Thoracic aorta (tissue), 2 donors: ENCODE measurements at places on chromosomes 11 and 22.

DNA sequence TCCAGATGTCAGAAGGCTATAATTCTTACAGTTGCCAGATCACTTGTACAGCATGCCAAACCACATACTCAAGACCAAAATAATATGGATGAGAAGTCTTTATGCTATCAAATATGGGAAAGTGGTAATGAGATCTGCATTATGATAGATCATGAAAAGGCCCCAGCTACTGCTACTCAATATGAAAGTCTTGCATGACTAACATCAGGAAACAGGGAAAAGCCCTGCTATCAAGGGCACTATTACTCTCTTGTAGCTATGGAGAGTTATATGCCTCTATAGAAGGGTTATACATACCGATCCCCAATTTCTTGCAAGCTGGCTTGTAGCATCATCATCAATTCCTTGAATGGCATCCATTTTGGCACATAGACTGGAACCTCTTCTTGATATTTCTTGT is 30.2 kb upstream of the TMPRSS5 start:
- DNase-seq: no peak

DNA sequence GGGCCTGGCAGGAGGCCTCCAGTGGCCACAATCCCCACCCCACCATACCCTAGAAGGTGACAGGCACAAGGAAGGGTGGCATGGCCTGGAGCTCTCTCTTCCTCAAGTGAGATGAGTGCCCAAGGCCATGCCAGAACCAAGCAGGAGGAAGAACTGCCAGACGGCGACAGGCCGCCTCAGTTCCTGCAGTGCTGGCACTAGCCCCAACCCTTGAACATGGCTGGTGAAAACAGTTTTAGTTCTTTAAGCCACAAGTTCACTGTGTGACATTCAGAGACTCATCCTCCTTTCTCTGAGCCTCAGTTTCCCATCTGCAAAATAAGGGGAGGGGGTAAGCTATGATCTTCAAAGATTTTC is 9.8 kb downstream of the CHRDL2 start:
- no peak for DNase-seq

GRCh38 chr11:109728056-109728455 is 306.1 kb downstream of the C11orf87 start:
- DNase-seq: no peak

DNA sequence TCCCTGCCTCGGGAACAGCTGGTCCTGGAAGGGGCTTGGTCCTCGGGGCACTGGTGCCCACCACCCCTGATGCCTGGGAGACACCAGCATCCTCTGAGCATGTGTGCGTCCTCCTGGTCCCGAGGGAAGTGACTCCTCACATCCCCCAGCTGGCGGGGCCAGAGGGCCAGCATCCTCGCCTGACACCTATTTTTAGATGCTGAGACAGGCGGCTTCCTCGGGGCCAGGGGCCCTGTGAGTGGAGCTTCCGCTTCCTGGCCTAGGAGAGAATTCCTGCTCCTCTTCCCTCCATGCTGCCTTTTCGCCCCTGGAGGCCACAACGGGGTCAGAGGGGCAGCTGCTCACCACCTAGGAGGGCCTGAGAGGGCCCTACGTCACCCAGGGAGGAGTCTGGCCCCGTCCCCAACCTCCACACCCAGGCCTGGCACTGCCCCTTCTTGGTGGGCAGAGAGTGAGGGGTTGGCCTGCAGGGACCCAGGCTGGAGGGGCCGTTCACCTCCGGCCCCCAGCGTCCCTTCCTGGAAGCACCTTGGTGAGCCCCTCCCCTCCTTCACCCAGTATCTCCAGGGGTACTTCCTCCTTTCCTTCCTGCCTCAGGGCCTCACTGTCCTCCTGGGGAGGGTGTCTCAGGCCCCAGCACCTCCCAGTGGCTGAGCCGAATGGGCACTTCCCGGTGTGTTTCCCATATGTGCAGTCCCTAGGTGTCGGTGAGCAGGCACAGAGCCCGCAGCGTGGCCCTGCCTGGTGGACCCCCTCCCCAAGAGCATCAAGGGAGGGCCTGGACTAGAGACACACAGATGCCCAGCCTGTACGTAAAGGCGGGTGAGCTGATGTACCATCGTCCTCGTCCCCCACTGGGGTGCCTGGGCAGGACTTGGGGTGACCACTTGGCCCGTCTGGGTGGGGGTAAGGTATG is 6.1 kb downstream of the CD81 start:
- DNase-seq: no peak

DNA sequence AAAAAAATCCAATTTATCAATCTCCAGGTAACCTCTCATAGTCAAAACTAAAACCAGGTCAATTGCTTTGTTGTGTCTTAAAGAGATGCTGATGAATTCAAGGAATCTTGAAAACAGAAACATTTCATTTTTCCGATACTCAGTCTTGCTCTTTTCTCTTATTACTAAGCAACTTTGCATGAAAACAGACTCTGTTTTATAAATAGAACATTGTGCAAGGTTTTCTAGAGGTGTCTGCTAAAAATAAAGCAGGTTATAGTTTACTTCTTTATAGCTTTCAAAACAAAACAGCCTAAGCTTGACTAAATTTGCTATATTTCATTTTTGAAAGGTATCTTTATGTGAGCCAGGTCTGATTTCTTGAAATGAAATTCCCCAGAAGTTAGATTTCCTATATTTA is 109.3 kb downstream of the ARL14EP start:
- DNase-seq: no peak

- no peak for DNase-seq
Measured at GRCh38 chr11:107157809-107158187, 139.5 kb upstream of the GUCY1A2 start.

DNA sequence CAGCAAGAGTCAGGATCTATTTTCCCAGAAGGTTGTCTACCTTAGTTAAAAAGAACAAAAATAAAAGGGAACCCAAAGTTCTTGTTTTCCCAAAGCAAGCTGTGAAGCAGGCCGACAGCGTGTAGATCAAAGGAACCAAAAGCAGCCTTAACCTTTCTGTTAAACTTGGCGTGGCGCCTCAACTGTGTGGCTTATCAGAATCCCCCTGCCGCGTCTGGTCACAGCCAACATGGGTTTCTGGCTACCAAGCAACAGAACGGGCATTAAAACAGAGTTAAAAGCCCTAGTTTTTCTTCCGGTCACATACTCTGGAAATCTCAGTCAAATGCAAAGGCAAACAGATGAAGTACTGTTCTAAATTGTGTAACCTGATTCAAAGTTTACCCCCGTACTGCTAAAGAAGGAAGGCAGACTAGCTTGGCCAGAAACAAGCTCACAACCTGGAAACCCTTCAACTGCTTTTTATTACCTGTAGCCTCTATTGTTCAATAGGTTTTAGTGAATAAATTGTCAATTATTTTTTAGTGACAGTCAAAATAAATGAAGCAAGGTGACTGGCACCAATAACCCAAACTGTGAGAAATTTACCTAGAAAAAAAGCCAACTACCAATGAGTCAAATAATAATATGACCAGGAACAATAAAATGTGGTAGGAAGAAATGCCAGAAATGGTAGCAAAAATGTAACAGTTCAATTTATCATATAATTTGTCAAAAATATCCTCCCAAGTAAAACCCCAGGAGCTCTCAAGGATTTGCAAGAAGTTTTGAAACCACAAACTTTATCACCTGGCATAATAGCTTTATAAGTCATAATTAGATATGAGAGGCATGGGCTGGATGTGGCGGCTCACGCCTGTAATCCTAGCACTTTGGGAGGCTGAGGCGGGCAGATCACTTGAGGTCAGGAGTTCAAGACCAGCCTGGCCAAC is 21.4 kb downstream of the CHKA start:
- no peak for DNase-seq

DNA sequence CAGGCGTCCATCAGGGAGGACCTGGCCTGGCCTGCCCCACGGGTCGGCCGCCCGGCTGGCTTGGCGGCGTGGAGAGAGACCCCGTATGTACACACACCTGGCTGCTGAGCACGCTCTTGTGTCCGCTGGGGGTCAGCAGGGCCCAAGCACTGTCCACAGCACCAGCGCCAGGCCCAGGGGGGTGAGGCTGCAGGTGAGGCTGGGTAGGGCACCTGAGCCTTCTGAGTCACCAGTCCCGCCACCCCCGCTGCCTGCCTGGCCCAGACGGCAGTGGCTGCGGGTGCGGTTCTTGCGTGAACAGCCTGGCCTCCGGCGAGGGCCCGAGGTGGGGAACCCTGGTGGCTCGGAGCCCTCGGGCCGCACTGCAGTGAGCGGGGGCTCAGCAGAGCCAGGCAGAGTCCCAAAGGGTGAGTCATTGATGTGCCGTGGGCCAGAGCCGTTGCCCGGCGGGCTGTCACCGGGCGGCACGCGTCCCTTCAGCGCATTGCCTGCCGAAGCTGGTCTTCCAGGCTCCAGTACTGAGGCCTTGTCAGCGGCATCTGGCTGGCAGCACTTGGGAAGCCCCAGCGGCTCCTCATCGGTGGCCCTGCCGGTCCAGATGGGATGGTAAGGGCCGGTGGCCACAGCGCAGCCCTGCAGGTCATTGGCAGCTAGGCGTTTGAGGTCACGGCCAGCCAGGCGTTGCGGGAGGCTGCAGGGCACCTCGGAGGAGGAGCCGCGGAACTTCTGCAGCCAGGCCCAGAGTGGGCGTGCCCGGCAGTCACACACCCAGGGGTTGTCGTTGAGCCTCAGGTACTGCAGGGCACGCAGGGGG is 26.3 kb downstream of the RTN4R start:
- no peak for DNase-seq

- no peak for DNase-seq
Measured at GRCh38 chr22:50220603-50221409, 20.0 kb downstream of the SELENOO start.

DNA sequence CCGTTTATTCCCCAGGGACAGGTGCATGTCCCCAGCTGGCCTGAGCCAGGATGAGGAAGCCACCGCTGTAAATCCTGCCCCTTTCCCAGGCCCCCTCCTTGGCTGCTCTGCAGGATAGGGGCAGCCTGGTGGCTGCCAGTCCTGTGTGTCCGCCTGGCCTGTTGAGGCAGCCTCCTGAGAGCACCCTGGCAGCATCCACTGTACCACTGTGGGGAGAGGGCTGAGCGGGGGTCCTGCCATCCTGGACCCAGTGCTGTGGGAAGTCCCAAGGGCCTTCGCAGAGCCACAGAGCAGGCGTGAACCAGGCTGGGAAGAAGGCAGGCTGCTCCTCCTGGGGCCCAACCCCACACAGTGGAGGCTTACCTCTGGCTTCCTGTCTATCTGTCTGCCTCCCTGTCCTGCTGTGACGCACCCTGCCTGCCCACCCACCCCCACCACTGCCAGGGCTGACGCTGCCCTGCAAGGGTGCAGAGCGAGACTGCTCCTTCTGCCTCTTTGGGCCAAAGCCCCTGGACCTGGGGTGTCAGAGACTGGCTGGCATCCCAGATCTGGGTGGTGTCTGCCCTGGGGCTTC is 8.4 kb downstream of the KCTD17 start:
- no peak for DNase-seq

DNA sequence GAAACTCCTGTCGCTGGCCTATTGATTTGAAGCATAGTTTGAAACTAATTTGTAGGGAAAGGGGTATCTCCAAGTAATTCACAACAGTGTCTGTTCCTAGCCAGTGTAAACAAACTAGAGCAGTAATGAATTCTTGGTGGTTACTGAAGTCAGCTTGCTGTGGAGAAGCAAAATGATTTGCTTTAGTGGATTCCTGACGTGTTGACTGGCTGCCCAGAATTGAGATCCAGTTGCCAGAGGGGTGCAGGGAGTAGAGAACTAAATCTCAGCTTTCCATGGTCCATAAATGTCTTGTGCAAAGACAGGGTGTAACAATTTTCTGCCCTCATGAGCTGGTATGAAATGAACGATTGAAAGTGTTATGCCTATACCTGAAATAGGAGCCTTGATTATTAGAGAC is 382.5 kb upstream of the KIRREL3 start:
- DNase-seq: no peak

GRCh38 chr22:44988671-44989070 is 21.1 kb downstream of the PHF21B start:
- no peak for DNase-seq

- DNase-seq: no peak
Measured at GRCh38 chr11:67484847-67485311, 2.1 kb downstream of the AIP start.

GRCh38 chr11:67267188-67268080 is 1.2 kb downstream of the GRK2 start:
- DNase-seq: no peak

GRCh38 chr11:112632866-112633505 is 328.2 kb upstream of the NCAM1 start:
- no peak for DNase-seq

- DNase-seq: no peak
Measured at GRCh38 chr11:115279813-115280761, 224.1 kb downstream of the CADM1 start.

DNA sequence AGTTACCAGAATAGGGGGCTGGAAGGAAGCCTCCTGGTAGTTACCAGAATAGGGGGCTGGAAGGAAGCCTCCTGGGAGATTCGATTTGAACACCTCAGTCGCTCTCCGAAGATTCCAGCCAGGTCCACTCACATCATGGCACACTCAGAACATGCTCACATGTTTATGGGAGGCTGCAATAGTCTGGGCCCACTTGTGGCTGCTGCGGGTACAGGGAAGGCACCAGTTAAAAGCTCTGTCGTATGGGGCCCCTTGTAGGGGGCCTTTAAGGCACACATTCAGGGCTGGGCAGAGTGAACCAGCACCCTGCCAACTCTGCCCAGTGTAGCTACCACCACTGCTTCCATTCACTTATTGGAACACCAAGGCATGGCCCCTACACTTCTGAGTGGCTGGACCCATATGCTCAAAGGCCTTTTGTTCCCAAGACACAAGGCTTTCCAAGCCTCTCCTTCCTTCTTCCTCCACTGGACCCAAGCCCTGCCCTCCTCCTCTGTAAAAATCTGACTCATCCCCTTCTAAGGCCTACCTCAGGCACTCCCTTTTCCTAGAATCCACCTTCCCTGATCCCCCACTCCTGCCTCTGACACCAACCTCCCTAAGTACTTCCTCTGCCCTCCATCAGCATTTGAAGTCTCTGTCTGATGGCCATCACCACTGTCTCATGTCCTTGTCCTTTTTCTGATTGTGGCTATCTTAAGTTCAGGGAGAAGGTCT is 28.0 kb downstream of the USP35 start:
- no peak for DNase-seq

DNA sequence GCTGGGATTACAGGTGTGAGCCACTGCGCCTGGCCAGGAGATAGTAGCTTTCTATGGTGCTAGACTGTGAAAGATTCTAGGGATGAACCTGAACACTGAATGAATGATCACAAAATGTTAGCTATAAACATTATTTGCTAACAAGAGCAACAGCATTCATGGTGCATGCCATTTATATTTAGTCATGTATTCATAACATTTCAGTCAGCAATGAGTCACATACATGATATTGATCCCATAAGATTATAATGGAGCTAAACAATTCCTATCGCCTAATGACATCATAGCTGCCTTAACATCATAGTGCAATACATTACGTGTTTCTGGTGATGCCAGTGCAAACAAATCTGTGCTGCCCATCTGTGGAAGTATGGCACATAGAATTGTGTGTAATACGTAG is 164.1 kb downstream of the ARHGAP42 start:
- no peak for DNase-seq

GRCh38 chr11:114169321-114169749 is 109.8 kb downstream of the ZBTB16 start:
- no peak for DNase-seq
